ENCODE measurements at places on chromosomes 4 and X.

- no peak for DNase-seq
These were observed 6.8 kb upstream of the MGST2 start for GRCh38 chr4:139658586-139659382.

DNA sequence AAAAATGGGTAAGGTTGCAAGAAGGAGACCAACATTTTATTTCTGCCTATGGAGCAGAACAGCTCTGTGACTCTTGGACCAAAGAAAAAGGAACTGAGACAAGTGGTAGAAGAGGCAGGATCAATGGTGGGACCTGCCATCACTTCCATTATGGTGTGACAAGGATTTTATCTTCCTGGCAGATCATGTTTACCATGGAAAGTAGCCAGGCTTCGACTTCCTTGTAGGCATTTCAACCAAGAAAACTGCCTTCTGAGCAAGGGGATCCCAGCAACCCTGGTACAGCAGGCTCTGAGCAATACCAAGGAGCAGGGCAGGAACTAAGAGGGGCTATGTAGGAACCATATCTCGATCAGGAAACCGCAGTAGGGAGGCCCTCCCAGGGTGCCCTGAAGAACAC, 317.4 kb downstream of the IQCM start:
- no peak for DNase-seq

DNA sequence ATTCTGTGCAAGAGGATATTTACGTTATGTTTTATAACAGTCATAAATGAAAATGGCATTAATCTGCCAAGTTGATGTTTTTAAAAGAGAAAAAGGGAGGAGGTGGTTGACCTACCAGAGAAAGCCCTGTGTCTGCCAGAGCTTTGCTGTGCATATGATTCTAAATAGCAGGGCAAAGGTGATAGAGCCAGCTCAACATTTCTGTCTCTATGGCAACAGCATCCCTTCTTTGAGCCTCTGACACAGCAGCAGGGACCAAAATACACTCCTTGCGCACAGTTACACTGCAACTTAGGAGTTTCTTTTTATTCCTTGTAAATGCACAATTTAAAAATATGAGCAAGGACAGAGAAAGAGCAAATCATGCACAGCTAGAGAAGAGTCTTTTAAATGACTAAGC, 133.3 kb upstream of the RAI2 start:
- DNase-seq, result no peak

DNA sequence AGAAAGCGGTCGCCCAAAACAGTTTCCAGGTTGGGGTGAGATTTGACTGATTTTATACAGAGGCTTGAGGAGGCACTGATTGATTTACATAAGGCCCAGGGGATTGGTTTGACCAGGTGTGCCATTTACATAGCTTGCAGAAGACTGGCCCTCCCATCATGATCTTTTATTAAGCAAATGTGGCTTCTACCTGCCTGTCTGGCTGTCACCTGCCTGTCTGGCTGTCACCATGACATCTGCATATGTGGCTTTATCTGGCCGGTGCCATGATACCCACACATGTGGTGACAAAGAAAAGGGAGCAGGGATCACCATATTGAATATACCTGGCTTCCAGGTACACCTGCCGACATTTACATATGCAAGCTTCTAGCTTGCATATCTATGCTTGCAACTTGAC, 17.0 kb upstream of the CDS1 start:
- no peak for DNase-seq

DNA sequence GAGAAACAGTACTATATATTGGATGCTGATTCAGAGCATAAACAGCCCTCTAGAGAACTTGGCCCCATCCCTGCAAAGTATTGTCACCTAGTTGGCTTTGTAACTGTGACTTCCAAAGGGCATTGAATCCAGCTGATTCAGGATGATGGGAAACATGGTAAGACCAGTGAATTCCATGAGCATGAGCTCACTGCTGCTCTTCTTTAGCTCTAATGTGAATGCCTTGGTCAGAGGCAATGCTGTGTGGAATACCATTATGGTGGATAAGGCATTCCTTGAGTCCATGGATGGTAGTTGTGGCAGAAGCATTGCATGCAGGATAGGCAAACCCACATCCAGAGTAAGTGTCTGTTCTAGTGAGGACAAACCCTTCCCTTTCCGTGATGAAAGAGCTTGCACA, 365.6 kb upstream of the EDA2R start:
- no peak for DNase-seq

DNA sequence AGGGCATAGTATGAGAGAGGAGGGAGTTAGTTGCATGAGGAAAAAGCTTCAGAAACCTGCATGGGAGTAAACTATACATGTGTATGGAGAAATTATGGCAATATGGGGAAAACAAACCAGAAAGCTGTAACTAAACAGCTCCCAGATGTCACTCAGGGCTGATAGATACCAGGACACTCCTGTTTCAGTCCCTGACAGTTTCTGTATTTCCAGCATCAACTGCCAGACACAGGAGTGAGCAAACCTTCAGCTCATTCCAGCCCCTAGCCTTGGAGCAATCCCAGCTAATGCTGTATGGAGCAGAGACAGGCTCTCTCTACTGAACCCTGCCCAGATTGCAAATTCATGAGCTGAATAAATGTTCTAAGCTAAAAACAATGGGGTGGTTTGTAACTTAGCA, 382.9 kb upstream of the MAGEB18 start:
- DNase-seq, result no peak

- DNase-seq, result no peak
These were observed 2347.1 kb downstream of the PCDH7 start for GRCh38 chr4:33067221-33067620.

- DNase-seq, result no peak
These were observed 25.4 kb upstream of the PPP1R2C start for GRCh38 chrX:42803320-42803719.

DNA sequence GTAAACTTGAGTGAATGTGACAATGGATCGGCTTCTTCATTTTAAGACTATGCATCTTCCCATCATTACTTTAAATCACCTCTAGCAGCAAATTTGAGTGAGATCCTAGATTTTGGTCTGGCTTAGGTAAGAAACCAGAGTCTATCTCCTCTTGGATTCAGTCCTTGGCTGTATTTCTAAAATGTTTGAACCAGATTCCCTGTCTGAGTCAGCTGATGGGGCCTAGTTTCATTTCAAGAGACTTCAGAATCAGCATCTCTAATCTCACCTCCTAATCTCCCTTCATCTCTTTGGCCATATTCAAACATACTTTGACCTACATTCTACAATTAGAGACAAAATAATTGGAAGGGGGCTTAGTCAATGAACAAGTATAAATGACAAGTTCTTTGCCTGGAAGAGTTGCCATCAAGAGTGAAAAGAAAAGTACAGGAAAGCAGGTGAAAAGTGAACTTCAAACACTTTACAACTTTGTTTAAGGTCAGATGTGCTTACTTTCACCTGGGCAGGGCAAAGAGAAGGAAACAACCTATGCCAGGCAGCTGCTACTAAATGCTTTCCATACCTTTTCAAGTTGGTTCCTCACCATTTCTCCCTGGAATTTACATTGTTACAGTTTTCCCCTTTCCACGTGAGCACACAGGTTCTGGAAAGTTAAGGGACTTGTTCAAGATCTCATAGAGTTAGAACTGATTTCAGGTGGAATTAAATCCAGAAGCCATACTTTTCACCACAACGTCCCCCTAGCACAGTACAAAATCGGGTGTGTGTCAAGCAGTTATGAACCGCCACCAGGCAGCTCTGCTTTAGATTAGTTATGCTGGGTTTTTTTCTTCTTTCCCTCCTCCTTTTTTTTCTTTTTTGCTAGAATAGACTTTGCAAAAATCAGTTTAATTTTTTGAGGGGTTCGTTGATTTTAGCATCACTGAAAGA, 30.7 kb upstream of the PITX2 start:
- no peak for DNase-seq

DNA sequence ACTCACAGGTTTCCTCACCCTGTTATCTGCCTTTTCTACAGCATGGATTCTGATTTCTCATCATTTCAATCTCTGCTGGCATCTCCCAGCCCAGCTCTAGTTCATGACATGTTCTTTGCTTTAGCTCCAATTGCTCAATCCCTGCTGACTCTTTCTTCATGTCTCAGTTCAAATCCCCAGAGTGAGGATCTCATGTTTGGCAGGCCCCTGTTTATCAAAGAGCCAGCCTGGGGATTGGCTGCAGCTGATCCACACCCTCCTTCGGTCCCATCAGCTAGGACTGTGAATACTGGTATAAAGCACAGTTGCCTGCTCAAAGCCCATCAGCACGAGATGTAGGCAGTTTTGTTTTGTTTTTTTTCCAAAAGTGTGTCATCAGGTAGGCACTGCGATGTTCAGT, 14.4 kb upstream of the CC2D2A start:
- DNase-seq, result no peak

DNA sequence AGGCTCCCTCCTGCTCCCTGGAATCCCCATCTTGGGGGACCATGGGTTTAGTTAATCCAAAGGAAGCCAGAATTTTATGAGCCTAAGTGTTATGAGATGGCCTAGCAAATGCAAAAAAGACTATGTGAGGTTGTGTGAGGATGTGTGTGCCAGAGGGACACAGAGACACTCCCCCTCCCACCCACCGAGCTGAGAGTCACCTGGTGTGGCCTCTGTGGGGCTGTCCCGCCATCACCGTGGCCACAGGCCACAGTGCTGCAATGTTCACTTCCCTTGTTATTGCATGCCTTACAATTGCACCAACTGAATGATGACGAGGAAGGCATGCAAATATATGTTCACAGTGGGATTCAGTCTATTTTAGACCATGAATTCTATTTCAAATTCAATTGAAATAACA, 601 bp upstream of the FGFBP2 start:
- DNase-seq, result no peak

DNA sequence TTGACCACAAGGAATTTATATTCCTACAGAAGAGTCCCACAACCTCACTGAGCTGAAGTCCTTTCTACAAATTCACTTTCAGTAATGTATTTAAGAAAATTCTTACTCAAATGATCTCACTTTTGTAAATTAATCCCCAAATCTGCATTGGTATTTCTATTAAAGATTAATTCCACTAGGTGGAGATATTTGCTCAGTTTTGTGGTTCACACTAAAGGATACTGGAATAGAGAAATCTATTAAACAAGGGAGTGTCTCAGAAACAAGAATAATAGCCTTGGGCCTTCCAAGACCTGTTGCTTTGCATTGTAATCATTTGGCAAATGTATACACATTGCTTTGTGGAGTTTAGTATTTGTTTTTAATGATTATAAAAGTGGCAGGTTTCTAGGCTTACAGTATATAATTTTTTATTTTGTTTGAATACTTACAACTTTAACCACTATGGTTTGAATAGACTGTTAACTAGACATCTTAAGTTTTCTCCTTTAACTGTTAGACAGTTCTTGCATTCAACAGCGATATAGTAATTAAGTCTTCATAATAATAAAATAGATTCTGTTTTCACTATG, 25.9 kb downstream of the CFAP299 start:
- no peak for DNase-seq

DNA sequence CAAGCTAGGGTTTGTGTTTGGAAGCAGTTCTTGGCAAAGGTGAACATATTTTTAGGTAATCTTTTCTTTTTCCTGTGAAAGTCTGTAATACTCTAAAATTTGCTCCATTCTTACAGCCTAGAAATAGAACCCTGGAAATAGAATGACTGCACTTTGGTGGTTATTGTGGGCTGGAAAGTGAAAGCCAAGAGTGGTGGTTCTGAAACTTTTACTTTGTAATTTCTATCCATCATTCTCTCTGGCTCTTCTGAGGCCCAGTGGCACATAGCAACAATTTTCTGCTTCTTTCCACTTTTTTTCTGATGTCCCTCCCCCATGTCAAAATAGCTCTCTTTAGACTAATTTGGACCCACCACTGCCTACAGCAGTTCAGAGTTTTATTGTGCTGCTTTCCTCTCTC, 300.4 kb upstream of the RPS6KA3 start:
- no peak for DNase-seq

- DNase-seq, result no peak
These were observed 4.8 kb upstream of the SH3BP2 start for GRCh38 chr4:2788101-2788500.

DNA sequence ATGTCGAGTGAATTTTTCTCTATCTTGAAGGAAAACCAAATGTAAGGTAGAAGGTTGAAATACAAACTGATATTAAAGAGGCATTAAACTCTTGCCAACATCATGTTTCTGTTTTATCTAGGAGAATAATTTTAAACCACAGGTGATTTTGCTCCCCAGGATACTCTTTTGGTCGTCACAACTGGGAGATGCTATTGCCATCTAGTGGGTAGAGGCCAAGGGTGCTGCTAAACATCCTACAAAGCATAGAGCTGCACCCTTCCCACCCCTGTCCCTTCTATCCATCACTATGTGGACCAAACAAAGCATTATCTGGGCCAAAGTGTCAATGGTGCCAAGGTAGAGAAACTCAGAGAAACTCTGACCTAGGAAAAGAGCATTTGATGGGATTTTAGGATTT, 154.6 kb upstream of the MAGEB2 start:
- no peak for DNase-seq

DNA sequence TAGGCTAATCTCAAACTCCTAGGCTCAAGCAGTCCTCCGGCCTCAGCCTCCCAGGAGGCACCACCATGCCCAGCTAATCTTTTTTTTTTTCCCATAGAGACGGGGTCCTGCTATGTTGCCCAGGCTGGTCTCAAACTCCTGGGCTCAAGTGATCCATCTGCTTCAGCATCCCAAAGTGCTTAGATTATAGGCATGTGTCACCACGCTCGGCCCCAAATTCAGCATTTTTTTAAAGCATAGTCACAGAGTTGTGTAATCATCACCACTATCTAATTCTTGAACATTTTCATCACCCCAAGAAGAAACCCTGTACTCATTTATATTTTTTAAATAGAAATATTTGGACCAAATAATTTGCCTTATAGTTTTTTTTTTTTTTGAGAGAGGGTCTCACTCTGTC, 10.3 kb downstream of the CENPI start:
- DNase-seq, result no peak

DNA sequence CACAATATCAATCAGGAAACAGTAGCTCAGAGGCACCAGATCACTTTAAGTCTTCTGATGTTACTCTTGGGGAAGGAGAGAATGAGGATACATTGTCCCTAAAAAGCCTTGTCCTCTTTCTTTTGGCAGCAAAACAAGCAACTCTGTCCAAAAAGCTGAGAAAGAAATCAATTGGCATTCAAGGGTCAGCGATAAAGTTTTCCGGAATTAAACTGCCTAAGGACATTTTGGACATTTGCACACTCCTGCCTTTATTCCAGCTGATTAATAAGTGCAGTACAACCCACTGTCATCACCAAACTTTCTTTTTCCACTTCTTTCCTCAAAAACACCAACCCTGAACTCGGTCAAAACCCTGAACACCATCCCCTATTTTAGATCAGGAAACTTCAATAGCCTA, 85.8 kb upstream of the FAM9A start:
- no peak for DNase-seq

GRCh38 chrX:9865804-9866472, 79.7 kb downstream of the SHROOM2 start:
- DNase-seq, result no peak

- DNase-seq, result no peak
These were observed 636 bp downstream of the BCOR start for GRCh38 chrX:40097141-40097503.

GRCh38 chr4:92381616-92382015, 77.8 kb downstream of the GRID2 start:
- DNase-seq, result no peak

DNA sequence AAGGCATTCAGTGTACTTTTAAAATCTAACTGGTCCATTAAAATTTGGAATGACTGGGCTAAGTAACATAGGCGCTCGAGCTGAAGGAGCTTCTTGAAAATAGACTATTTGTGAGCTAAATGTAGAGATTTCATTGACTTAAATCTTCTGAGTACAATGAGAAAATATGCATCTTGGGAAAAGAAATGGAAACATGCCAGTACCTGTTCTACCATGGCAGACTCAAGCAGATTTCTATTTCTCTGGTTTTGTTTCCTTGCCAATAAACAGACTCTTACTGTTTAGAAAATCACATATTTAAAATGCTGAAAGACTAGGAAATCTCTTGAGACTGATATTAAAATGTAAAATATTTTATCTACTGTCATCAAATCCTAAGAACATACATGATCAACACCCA, 678.1 kb downstream of the FAT4 start:
- no peak for DNase-seq
